ENCODE measurements at places on chromosomes 3 and 15. TPM values are rescaled to one million over a fixed set of nuclear protein-coding genes. Genes with fewer than 3 reads are reported as not detected.

The MASP1 gene
- 1.3 TPM for total RNA-seq

The TGM5 gene
- total RNA-seq, result 3.1 TPM

The LTK gene
- 0.66 TPM for total RNA-seq

The TIGIT gene
- 0.33 TPM for total RNA-seq

The RAD51 gene
- 0.44 TPM for total RNA-seq

The LRRK1 gene
- 18.7 TPM for total RNA-seq

The SCN11A gene
- 0.48 TPM for total RNA-seq

The SYNPR gene
- total RNA-seq, result not detected

The MOBP gene
- under 0.01 TPM for total RNA-seq

The CELF6 gene
- 3.5 TPM for total RNA-seq

- no peak for DNase-seq
Measured at GRCh38 chr15:48242535-48242934, 36.4 kb downstream of the SLC12A1 start.

DNA sequence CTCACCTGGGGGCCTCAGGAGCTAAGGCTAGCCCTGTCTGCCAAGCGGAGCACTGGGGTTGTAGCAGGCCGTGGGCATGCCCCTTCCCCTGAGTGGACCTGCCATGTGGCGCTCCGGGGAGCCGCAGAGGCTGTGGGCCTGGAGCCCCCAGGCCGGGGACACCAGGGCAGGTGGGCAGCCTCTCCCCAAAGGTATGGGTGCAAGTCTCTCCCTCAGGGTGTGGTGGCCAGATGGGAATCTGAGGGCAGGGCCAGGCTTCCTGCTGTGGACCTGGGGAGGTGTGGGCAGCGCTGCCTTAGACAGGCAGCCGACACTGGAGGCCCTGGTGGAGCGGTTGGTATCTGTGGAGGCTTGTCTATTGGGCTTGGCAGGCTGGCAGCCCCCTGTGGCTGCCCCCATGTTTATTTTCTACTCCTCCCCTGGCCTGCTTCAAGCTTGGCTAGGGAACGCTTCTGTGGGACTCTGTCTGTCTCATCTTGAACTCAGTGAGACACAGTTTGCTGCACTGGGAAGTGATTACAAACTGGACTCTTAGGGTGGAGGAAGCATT, 5.9 kb downstream of the ACVR2B start:
- no peak for DNase-seq

DNA sequence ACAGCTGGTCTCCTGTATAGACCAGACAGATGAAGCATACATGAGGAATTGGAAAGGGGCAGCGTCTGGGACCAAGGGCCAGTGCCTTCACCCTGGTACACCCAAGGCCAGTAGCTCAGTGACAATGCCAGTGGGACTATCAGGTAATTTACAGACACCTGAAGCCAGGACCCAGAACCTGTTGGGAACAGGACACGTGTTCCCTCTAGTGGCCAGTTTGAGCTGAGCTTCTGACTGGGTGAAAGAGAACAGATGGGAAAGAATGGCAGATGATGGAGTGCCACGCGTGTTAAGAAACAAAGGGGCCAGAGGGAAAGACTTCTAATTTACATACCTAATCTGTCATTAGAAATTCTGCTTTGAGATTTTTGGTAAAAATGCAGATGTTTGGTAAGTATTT, 5.1 kb upstream of the SLC25A38 start:
- DNase-seq, result no peak

DNA sequence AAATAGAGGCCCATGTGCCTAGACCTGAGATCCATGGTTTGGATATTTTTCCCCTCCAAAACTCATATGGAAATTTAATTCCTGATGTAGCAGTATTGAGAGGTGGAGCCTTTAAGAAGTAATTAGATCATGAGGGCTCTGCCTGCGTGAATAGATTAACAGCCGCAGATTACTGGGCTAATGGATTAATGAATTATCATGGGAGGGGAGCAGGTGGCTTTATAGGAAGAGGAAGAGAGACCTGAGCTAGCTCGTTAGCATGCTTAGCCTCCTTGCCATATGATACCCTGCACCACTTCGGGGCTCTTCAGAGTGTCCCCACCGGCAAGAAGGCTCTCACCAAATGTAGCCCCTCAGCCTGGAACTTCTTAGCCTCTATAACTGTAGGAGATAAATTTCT, 15.8 kb downstream of the ARHGEF26 start:
- DNase-seq, result no peak

GRCh38 chr15:77483425-77484140, 62.9 kb downstream of the HMG20A start:
- no peak for DNase-seq

DNA sequence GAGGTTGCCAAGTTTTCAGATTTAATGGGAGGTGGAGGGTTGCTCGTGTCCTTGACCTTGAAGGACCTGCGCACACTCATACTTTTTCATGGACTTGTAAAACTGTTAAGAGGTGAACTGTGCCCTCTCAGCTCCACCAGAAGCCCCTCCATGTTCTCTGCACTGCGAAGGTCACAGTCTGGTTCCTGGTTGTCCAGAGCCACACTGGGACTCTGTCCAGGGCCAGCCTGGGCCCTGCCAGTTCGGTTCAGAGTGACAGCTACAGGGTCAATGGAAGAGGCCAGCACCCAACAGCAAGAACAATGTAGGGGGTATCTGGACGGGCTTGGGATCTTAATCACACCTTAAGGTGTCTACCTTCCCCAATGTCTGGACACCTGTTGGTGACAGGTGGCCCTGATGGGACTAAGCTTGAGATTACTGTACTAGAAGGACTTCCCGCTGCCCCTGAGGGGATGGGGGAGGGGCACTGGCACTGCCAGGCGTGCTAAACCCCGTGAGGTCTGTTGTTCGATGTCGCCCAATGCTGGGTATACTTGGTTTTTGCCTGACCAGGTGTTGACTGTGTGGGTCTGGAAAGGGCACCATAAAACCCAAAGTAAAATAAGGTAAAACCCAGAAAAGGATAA, 34.7 kb downstream of the GRK7 start:
- no peak for DNase-seq

Data from breast epithelium (tissue), 4 donors.